ENCODE measurements at places on chromosomes 2 and 18.

DNA sequence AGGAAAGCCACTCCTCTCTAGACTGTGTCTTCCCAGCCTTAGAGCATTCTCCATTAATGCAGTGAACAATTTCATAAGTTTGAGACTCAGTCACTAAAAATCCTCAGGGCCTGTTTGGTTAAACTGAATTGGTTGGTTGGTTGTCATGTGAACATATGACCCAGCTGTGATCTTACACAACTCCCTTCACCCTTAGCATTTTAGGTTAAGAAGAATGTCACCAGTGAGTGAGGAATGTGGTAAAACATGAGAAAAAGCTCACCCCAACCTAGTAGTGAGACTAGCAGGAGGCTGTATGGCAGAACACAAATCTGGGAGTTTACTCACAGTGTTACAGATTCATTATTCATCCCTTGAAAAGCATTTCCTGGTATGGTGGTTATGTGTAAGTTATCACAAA is 32.4 kb downstream of the LHCGR start:
- no peak for DNase-seq

- DNase-seq = no peak
These were observed 128.9 kb upstream of the RIOK3 start for GRCh38 chr18:23324056-23324811.

GRCh38 chr2:105674859-105675541 is 69.7 kb upstream of the NCK2 start:
- DNase-seq = no peak

GRCh38 chr2:238388794-238389193 is 37.9 kb upstream of the ASB1 start:
- DNase-seq = no peak

- DNase-seq = no peak
These were observed 4.0 kb downstream of the PKP4 start for GRCh38 chr2:158460632-158461297.

- no peak for DNase-seq
These were observed 337.8 kb downstream of the CDH2 start for GRCh38 chr18:27839141-27839540.

GRCh38 chr2:189037518-189037917 is 63.3 kb downstream of the COL3A1 start:
- DNase-seq = no peak

DNA sequence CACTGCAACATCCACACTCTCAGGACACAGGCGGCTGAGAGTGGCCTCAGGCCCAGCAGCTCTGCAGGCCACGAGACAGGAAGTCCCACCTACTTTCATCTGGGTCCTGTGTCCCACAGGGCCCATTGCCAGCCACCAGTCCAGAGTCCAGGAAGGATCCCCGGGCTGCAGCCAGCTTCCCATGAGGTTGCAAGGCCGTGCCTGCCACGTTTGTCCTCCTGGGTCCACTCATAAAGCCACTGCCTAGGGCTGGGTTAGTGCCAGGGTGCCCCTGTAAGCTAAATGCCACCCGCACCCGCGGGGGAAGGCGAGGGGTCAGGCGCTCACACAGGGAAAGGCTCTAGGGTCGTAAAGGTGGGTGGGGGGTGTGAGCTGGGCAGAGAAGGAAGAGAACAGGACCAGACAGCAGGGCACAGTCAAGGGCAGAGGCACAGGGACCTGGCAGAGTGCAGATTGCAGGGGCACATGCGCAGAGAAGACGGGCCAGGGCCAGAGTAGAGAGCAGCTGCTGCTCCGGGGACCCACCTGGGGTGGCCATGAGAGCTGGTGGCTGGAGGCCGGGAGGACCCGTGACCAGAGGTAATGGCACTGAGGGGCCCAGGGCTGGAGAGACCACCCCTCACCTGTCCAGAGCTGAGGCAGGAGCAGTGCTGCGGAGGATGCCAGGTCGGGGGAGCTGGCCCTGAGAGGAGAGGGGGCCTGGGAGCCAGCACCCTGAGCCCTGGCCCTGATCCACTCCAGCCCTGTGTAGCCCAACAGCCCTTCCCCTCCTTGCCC is 8.0 kb downstream of the AGXT start:
- no peak for DNase-seq

DNA sequence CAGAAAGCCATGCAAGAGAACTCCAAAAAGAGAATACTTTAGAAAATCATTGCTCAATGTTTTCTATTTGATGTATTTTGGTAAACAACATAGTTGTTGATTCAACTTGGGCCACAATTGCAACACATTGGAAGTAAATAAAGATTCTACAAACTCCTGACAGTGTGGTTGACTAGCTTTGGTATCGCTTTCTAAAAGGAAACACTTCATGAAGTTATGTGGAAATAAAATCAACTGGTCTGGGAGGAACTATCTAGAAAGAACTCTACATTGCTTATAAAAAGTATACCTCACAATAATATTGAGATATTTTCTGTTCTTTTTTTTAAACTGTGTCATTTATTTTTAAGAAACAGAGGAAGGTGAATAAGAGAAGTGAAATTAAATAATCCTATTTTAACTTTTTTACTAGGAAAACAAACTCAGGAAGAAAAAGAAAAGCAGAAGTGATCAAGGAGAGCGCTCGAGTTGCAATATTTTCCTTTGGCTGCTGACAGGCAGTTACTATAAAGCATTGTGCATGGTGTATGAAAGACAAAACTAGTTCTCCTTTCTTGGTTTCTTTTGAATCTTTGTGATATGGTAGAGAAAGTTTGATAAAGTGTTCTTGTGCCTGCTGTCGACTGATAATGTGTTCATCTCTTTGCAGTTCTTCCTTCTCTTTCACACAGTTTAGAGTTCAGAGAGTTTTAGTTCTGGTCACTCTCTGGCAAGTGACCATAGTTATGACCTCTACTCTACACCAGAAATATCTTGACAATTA is 3.0 kb downstream of the DHRS9 start:
- DNase-seq = no peak

DNA sequence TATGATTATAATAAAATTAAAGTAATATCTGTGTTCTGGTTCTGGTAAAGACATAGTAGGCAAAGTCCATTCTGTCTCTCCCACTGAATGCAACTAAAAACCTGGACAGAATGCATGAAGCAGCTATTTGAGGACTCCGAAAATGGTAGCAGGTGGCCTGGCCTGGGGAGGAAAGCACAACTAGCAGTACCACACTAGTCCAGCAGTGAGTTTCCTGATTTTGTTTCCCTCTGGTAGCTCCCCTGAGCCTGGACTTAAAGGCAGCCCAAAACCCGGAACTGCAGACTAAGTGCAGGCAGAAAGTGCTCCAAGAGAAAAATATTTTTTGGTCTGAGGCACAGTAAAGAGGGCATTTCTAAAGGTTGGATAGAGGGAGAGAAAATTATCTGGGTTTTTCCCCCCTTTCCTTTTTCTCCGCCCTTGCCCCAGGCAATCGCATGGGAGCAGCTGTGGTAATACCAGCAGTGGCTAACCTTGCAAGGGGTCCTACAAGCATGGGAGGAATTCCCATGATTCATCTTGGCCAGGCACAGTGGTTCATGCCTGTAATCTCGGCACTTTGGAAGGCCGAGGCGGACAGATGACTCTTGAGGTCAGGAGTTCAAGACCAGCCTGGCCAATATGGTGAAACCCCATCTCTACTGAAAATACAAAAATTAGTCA is 32.3 kb downstream of the ASXL2 start:
- no peak for DNase-seq

- no peak for DNase-seq
These were observed 340.6 kb downstream of the DYSF start for GRCh38 chr2:71793926-71794325.

Data from amygdala (tissue), 56 donors.